ENCODE measurements at places on chromosomes 5 and 9. TPM values are rescaled to one million over a fixed set of nuclear protein-coding genes. Genes with fewer than 3 reads are reported as not detected.

Gene PCDHB4
- 3.2 TPM for total RNA-seq

Gene LPCAT1
- 22.3 TPM for total RNA-seq

Gene SPATA31D4
- not detected for total RNA-seq

Gene PNPLA7
- total RNA-seq, result 7.1 TPM

Gene OSMR
- total RNA-seq, result 110 TPM

Gene ASTN2
- 3.8 TPM for total RNA-seq

Gene ENTREP1
- total RNA-seq, result 2.4 TPM

Gene ZFP37
- total RNA-seq, result 2.3 TPM

Gene ARSI
- total RNA-seq, result 5.6 TPM

All from omental fat pad (tissue), 4 donors.